HCT116 (cell line): ENCODE measurements at places on chromosomes 12 and 14. TPM values are rescaled to one million over a fixed set of nuclear protein-coding genes. Genes with fewer than 3 reads are reported as not detected.

DNA sequence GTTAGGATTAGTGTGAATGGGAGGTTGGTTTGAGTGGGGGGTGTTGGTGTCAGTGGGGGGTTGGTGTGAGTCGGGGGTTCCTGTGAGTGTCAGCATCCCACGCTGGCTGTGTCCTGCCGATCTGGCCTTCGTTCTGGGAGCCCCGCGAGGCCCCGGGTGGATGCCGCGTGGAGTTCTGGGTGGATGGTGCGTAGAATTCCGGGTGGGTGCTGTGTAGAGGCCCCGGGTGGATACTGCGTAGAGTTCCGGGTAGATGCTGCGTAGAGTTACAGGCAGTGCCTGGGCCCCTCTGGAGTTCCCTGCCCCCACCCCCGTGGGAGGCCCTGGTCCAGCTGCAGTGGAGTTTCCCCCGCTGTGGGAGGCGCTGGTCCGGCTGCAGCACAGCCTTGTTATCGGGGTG lies 8.7 kb downstream of the NOC4L start:
- DNase-seq, result no peak

The FAM90A1 gene
- 0.64 TPM for total RNA-seq

DNA sequence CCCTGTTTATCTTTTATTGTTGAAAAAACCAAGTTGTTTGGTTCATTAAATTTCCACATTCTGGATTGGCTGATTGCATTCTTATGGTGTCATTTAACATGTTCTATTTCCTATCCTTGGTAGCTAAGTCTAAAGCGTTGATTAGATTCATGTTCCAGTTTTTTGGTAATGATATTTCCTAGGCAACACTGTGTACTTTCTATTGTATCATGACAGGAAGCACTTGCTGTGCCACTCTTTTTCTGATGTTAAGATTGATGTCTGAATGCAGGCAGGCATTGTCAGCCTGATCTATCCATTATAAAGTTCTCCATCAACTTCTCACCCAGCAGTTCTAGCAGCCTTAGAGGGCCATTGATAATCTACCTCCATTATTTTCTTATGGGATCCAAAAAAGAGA lies 91.1 kb upstream of the ARID2 start:
- no peak for DNase-seq

GRCh38 chr12:27859648-27860047 lies 79.6 kb upstream of the MANSC4 start:
- DNase-seq, result no peak

The TSHR gene
- total RNA-seq, result not detected
